ENCODE measurements at places on chromosomes 5 and 9.

- no peak for DNase-seq
These were observed 509.8 kb downstream of the DIRAS2 start for GRCh38 chr9:90132866-90133265.

DNA sequence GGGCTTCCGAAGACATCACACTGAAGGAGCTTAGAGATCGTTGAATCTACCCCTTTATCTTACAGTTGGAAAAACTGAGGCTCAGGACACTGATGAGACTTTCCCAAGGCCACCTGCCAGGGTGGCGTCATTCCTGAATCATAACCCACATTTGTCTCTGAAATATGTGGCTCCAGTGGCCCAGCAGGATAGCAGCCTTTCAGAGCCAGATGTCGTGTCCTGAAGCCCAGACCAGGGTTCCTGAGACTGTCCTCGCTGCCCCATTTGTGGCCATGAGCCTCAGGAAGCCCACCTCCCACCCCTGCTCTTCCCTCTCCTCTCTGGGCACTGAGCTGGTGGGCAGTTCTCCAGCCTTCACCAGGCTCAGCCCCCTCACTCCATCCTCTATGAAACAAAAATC lies 2.4 kb downstream of the HMCN2 start:
- no peak for DNase-seq

DNA sequence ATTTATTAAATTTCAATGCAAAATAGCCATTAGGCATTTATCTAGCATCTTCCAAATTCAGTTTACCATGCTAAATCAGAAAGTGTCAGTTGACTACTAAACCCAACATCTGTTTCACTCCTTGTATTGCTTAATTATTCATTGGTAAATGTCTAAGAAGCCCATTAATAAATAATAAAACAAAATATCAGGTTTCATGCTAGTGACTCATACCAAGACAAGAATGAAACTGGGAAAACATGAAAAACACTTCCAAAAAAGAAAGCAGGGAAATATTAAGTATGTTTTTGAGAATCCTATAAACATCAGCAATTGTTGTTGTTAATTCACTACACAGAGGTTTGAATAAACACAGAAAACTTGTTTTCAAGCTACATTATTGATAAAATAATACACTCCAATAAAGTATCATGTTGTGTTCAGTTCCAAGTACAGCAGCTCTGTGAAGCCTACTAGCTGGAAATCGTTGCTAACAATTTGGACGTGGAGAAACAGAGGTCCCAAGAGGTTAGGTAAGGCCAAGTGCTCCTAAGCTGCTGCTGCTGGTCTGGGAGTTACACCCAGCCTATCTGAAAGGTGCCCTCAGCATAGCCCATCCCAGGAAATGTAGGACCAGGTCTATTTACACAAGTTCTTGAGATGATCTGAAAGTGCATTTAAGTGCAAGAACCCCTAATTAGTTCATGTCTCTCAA lies 78.8 kb downstream of the GNAQ start:
- DNase-seq: no peak

DNA sequence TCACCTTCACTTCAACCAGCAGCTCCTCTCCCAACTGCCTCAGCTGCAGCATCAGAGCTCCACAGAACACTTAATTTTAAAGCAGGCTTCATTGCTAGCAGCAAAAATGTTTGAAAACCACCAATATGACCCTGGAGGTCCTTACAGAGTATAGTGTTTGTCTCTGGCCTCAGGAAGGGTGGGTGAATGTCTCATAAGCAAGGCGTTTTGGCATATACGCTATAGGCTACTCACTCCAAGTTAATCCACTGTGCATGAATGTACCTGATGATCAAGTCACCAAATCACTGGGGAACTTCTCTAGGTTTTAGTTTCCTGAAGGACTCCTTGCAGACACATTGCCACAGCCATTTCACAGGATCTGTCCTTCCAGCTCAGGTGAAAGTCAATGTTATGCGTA lies 125.3 kb downstream of the GABBR2 start:
- no peak for DNase-seq

- peak; percentile 83 for DNase-seq
These were observed 2.3 kb downstream of the GDNF start for GRCh38 chr5:37837414-37838032.

DNA sequence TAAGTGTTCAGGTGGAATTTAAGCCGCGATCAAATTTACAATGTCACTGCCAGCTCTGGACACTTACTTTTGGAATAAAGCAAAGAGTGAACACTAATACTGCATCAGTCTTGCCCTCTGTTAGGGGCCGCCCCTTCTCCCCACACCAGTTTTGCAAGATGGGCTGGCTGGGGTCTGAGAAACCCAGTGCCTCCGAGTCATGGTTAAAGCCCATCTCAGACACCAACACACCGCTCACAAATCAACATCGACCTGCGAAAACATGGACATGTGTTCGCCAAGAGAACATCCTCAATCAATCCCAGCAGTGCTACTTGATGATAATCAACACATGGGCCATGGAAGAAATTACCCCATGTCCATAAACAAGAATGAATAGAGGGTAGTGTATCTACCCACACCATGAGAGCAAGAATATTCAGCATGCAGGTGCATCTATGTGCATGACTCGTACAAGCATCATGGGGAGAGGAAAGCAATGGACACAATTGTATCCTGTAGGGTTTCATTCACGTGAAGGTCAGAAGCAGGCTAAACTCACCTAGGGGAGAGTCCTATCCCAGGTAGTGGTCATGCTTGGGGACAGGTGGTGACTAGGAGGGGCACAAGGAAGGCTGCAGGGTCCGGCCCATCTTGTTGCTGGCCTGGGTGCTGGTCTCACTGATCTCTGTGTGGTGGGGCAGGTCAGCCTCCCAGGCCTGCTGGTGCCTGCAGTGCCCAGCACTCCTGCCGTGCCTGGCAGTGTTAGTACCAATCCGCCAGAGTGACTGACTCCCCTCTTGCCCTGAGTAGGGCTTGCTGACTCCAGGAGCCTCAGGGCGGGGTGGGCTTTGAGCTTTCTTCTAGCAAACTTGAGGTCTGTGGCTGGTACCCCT lies 5.0 kb downstream of the S1PR3 start:
- DNase-seq: peak; percentile 25

- no peak for DNase-seq
These were observed 54.5 kb downstream of the ZNF366 start for GRCh38 chr5:72452515-72453245.

DNA sequence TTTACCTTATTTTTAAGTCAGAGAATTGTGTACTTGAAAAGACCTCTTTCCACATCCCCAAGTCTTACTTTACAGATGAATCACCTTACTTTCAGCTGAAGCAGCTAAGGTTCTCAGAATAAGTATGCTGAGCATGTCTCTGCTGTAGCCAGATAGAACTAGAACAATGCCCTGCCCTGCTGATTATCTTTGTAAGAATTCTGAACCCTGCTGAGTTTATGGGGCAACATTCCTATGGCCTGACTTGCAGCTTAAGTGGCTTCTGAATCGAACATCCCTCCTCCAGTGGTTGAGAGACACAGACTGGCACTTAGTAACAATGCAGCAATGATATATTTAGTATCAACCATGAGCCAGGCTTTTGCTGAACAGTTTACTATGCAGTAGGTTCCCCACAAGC lies 592.0 kb upstream of the WWC1 start:
- peak; percentile 54 for DNase-seq

DNA sequence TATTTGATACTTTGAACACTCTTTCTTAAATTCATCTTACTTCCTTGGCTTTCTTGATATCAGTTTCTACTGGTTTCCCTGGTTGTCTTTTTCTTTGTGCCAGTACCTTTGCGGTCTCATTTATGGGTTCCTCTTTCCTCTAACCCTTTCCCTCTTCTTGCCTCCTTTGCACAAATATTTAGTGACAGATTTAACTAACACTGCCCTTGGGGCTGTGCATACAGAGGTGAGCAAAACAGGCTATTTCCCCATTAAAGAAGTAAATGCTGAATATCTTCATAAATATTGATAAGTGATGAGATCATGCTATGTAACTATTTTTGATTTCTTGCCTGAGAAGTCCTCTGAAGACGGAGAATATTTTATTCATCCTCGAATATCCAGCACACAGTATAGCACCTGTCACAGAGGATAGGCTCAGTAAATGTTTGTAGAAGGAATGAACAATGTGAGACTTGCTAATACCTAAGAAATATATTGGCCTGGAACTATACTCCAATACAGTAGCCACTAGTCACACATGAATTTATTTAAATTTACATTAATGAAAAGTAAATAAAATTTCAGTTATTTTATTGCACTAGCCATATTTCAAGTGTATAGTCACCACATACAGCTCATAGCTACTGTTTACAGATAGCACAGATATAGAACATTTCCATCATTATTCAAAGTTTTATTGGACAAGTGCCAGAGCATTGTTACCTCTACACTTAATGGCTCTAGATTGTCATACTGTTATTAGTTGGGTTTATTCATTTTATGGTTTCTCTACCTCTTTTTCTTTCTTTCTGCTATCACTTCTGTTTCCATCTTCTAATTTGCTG lies 90.4 kb downstream of the RIC1 start:
- DNase-seq: no peak

- no peak for DNase-seq
These were observed 16.1 kb downstream of the OLFML2A start for GRCh38 chr9:124793015-124793541.

DNA sequence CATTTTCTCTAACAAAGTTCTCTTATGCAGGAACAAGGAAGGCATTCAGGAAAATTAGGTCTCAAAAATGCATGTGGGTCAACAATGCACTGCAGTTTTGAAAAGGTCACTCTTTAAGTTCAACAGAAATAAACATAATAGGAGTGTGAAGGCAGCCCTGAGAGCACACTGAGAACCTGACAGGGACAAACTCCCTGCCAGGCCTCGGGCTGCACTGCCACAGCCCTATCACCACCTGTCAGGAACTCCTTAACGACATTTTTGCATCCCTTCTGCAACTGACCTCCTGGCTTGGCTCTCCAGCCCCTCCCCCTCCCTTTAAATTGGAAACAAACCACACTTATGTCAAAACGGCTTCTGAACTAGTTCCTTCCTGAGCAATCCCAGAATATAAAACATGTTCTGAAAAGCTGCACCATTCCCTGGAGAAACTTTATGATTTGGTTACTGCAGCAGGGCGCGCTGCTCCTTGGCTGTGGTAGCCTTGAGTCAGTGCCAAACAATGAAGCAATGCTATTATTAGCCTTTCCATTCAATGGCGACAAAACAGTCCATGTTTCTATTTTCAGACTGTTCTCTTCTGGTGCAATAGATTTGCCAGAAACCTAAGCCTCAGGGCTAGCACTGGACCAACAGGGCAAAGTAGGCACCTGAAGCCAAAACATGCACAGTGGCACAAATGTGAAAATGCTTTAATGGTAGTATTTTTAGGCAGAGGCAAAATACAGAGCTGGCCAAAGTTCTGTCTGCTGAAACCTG lies 160.1 kb upstream of the ZNF608 start:
- DNase-seq: no peak

GRCh38 chr5:155125551-155126095 lies 112.1 kb downstream of the KIF4B start:
- DNase-seq: no peak

DNA sequence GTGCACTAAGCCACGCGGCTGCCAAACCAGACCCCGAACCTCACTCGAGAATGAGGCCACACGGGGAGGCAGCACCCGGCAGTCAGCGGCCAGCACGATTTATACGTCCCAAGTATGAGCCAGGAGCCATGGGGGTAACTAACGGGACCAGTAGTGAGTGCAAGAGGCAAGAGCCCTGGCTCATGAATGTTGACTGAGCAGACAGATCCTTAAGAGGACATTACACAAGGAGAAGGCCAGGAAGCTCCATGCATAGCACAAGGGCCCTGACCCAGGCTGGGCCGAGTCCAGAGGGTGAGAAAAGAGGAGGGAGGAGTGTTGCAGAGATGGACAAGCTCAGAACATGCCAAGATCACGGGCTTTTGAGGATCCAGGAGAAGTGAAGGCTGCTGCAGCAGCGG lies 58.6 kb upstream of the PHYKPL start:
- no peak for DNase-seq

GRCh38 chr5:138719811-138720210 lies 33.4 kb upstream of the CTNNA1 start:
- no peak for DNase-seq

DNA sequence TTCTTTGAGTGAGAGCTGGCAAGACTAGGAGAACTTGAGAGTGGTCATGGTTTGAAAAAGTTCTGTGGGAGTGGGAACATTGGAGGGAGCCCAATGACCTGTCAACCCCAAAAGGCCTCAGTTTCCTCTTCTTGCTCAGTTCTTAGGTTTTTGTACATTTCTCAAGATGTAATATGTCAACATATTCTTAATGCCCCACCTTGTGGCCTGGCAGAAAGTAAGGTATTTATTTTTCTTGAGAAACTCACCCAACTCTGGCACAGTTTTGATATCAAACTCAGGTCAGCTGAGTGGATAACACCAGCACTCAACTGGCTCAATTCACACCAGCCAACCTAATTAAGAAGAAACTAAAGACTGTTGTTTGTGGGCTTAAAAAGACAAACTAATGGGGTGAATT lies 123.0 kb upstream of the SLC27A6 start:
- no peak for DNase-seq

DNA sequence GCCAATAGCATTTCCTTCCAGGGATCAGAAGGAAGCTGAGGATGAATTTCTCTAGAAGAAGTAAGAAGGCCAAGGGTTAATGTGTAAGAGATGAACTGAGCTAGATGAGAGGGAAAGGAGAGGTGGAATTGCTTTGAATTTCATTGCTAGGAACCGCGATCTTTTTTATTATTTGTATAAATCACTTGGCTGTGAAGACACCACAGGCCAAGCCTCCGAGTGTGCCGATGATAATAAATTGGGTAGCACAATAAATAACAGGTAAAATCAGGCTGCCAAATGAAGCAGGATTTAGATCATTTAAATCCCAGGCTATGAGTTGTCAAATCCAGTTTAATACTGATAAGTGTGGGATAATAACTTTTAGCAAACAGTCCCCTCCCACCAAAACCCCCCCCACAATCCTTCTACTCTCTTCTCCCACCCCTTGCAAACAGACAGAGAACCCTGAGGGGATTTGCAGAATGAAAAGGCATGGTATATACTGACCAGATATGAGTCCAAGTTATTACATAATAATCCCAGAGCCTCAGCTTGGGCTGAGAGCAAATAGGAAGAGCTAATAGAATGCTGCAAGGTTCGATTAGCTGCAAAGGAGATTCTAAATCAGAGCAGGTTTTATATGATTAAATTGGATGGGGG lies 143.5 kb downstream of the PPP2R2B start:
- DNase-seq: no peak

GRCh38 chr9:5945112-5945511 lies 54.4 kb downstream of the MLANA start:
- no peak for DNase-seq

All from ecto neural progenitor cell (in vitro differentiated cells).